ENCODE measurements at places on chromosomes 5 and 9.

- DNase-seq, result no peak
These were observed 32.3 kb downstream of the ERCC6L2 start for GRCh38 chr9:95907794-95908193.

- no peak for DNase-seq
These were observed 62.7 kb downstream of the RETREG1 start for GRCh38 chr5:16554110-16554509.

GRCh38 chr9:130158001-130158400 is 14.2 kb upstream of the NCS1 start:
- DNase-seq, result no peak

- no peak for DNase-seq
These were observed 154.1 kb upstream of the TUT7 start for GRCh38 chr9:86508208-86508903.

DNA sequence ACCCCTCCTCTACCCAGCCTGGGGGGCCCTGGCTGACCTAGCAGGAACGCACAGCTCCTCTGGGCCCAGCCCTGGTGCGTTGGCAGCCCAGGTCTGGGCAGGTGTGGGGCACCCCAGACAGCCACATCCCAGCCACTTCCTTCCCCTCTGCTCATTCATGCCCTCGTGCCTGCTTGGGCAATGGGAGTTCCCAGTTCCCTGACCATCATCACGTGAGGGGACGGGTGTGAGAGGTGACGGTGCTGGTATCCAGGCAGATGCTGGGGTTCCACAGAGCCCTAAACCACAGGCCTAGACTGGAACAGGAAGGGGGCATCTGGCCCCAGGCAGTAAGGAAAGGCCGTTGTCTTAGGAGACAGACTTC is 8.4 kb downstream of the RALGDS start:
- DNase-seq, result no peak

GRCh38 chr9:80134487-80134886 is 562.7 kb downstream of the TLE4 start:
- no peak for DNase-seq

DNA sequence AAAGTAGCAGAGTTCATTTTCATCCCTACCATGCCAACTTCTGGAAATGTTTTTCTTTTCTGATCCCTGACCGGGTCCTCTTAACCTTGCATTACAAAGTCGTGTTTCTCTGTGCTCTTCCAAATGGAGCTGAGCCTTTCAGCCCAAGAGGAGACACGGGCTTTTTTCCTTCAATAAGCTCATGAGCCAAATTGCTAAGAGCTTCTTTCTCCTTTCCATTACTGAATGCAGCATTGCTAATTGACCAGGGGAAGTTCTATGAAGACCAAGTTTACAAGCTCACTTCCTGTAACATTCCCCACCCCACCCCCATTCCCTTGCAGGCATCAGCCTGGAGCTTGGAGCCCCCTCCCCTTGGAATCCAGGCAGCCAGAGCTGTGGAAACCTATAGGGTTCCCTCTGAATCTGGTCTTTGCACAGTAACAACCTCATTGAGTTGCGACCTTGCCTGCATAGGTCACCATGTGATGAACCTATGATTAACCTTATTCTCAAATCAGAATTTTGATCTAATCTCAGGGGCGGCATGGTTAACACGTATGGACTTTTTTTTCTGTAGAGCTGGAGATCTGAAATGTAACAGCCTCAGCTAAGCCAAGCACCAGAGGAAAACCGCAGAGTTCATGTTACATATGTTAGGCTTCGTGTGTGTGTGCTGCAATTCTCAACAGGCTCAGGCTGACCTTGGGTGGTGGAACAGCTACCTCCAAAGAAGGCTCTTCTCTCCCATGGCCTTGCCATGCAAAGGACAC is 395.7 kb upstream of the ZNF462 start:
- DNase-seq, result no peak

DNA sequence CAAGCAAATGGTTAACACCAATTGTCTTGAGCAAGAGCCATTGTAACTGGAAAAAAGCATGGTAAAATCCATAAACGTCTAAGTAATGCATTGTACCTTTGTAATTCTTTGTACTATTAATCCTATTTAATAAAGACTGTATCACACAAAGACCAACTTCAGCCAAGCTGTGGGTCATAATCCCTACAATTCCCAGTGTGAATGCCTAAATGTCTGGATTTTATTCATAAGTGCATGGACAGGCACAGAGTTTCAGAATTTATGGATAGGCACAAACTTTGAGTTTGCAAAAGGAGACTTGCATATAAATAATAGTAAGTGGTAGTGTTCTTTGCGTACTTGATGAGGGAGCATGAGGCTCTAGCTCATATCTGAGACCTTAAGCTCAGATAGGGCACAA is 1280.2 kb upstream of the WWC1 start:
- DNase-seq, result no peak

DNA sequence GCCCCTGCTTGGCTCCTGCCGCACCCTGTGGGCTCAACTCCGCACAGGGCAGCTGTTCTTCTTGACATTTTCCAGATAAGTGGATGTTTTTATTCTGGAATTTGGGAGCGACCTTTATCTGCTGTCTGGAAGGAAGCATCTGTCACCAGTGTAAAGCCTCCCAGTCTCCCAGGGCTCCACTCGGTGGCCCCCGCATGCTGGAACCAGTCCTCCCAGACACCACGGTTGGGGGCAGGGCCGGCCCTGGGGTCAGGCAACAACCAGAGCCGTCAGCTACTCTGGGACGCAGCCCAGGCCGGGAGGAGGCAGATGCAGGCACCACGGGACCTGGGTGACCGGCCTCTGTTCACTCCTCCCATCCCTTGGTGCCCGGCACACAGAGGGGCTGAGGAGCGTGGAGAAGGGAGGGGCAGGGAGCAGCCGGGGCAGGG is 92.8 kb upstream of the ADAMTS2 start:
- no peak for DNase-seq

DNA sequence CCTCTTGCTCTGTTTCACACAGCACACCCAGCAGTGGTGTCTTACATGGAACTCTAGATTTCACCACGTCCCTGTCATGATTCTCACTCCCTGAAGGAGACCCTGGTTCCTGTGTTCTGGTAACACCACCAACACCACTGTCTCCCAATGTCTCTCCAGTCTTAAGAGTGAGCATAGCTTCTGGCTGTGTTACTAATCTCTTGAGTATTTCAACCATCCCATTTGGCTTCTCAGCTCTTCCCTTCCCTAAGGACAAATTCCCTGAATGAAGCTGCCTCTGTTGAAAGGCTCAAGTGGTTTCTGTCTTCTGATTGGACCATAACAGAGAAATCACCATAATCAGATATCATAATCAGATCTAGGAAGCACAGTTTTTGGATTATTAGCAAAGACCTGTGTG is 311.8 kb downstream of the DNAH5 start:
- DNase-seq, result no peak

- no peak for DNase-seq
These were observed 1.9 kb downstream of the AP3S1 start for GRCh38 chr5:115843444-115844130.

DNA sequence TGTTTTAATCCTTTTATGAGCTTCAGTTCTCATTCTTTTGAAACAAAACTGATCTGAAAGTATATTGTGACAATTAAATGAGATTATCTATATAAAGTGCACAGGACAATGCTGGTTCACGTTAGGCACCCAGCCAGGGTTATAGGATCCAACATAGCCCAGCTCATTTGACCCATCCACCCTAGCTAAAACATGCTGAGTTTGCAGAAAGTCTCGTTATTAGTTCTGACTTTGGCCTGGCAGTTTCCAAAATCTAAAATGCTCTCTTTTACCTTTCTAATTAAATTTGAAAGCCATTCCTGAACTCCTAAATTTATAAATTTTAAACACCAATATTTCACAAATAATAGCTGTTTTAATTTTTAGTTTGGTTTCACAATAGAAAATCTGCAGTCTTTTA is 131.9 kb upstream of the PTPRD start:
- no peak for DNase-seq

Measured in substantia nigra (tissue), 51 donors.